T-helper 22 cell (primary cell): ENCODE measurements at places on chromosomes 4 and X.

DNA sequence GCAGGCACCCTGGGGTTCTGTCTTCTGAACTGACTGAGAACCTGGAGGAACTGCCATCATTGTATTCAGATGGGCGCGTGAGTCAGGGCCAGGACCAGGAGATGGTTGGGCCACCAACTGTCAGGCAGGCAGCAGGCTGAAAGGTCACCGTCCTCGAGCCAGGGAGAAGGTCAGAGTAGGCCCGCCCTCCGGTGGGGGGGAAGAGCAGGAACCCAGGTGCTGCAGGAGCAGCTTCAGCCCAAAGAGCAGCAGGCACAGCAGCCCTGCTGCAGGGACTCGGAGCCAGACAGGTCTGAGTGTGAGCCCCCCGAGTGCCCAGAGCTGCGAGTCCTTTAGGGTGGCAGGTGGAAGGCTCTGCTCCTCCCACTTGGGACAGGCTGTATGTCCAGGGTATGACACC, 26.4 kb downstream of the WFS1 start:
- no peak for DNase-seq

DNA sequence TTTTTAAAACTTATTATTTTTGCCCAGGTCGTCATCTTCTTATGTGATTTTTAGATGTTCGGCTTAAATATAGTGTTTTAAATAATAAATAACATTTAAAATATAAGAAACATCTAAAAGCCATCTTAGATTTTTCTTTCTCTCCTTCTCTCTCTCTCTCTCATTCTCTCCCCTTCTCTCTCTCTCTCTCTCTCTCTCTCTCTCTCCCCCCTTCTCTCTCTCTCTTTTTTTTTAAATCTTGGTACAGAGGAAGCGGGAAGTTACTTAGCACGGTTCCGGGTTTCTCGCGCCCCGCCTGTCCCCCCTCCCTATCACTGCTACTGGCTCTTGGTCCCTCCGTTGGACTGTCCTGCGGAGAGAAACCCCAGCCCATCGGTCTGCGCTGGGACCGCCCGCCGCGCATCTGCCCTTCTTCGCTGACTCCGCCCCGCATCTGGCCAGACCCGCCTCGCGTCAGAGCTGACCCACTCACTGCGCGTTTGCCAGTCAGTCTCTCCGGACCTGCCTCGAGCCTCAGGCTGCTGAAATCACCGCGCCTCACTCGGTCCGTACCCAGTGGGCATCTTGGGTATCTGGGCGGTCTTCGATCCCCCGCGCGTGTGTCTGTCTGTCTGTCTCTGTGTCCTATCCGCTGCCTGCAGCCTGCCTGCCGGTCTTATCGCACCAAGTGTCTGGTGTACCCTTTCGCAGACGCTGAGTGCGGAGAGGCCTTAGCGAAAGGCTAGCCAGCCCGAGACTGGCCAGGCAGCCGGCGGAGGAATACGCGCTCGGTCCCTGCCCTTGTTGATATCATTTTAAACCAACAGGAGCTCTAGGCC, at the start of gene PABPC5:
PABPC5 (plus strand) TSS at position 489 of the 818 bp plus-strand sequence. CDS start 739 bp downstream, outside the sequence.
- no peak for DNase-seq

GRCh38 chr4:57194068-57194611, 84.0 kb upstream of the IGFBP7 start:
- DNase-seq, result no peak

GRCh38 chrX:56764153-56764974, 35.3 kb downstream of the NBDY start:
- DNase-seq, result peak; percentile 71

- no peak for DNase-seq
Observed at GRCh38 chrX:154355776-154356140, 18.7 kb downstream of the FLNA start.

DNA sequence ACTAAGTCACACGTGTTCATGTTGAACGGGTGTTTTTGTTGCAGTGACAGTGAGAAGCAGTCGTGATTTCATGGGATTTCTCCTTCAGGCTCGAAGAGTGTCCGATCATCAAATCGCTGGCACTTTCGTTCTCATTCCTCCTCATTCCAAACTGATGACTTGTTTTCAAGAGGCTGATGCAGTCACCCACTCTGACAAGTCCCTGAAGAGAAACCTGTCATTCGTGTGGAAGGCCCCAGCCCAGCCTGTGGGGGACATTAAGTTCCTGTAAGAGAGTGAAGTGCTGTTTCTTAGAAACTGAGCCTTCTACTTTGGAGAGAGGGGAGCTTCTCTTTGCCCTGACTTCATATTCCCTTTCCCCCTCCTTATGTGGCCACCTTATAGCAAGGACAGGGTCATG, 8.0 kb downstream of the REELD1 start:
- no peak for DNase-seq
